Lower leg skin (tissue), 4 donors: ENCODE measurements at places on chromosomes 12 and 14. TPM values are rescaled to one million over a fixed set of nuclear protein-coding genes. Genes with fewer than 3 reads are reported as not detected.

A2M gene
- 61.7 TPM for total RNA-seq

TMTC2 gene
- 12.9 TPM for total RNA-seq

LMO3 gene
- total RNA-seq, result 3.5 TPM

TRMT61A gene
- total RNA-seq, result 9.2 TPM

ETFBKMT gene
- 1.8 TPM for total RNA-seq

ZNF891 gene
- 1.4 TPM for total RNA-seq

DLK1 gene
- total RNA-seq, result not detected

SSPN gene
- 7.7 TPM for total RNA-seq

KRT6C gene
- 11.0 TPM for total RNA-seq

DNA sequence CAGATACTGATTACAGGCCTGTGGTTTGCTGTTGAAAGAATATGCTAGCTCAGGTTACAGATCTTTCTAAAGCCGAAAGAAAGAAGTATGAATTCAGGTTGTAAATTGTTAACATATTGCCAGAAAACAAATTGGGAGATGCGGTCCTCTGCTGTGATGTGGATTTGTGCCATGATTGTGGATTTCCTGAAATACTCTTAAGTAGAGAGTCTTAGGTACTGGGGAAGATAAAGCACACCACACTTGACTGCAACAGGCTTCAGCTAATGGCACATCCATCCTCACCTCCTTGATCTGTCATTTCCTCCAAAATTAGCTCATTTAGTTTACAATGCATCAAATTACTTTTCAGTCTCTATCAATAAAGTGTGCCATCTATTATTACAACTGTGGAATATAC is 279.2 kb downstream of the SYT1 start:
- DNase-seq, result no peak

DNA sequence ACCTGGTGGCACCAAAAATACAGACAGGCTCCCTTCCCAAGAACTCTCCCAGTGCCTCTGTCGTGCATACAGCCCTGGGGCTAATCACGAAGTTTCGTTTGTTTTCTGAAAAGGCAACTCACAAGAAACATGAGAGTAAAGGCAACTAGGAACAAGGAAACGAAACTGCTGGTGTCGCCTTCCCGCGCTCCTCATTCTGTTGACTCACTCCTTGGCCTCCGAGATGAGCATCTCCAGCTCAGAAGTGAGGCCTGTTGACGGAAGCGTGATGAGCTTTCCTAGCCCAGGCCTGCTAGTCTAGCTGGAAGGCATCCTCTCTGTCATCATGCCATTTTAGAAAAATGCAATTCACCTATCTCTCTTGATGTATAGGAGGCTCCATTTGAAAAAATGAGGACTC is 50.5 kb downstream of the TTC9 start:
- no peak for DNase-seq

- DNase-seq, result no peak
Measured at GRCh38 chr12:122133192-122133950, 40.6 kb downstream of the IL31 start.

GRCh38 chr12:95763809-95764253 is 26.7 kb downstream of the NTN4 start:
- DNase-seq, result peak; percentile 53

DNA sequence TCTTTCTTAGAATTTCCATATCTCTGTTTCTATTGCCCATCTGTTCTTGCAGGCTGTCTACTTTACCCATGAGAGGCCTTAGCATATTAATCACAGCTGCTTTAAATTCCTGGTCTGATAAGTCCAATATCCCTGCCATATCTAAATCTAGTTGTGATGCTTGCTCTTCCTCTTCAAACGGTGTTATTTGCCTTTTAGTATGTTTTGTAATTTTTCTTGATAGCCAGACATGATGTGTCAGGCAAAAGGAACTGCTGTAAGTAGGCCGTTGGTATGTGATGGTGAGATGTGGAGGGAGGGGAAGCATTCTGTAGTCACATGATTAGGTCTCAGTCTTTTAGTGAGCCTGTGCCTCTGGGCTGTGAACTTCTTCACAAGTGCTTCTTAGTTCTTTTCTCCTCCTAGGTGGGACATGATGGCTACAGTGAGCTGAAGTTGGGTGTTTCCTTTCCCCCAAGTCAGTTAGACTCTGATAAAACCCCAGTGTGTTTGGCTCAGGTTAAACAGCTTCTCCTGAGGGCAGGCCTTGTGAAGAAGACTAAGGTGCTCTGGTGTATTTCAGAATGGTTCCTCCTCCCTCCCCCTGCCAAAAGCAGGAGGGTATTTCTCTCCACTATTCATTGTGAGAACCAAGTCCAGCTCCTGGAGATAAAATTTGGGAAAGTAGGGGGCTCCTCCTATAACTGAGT is 195.9 kb upstream of the PARP11 start:
- DNase-seq, result peak; percentile 9

DNA sequence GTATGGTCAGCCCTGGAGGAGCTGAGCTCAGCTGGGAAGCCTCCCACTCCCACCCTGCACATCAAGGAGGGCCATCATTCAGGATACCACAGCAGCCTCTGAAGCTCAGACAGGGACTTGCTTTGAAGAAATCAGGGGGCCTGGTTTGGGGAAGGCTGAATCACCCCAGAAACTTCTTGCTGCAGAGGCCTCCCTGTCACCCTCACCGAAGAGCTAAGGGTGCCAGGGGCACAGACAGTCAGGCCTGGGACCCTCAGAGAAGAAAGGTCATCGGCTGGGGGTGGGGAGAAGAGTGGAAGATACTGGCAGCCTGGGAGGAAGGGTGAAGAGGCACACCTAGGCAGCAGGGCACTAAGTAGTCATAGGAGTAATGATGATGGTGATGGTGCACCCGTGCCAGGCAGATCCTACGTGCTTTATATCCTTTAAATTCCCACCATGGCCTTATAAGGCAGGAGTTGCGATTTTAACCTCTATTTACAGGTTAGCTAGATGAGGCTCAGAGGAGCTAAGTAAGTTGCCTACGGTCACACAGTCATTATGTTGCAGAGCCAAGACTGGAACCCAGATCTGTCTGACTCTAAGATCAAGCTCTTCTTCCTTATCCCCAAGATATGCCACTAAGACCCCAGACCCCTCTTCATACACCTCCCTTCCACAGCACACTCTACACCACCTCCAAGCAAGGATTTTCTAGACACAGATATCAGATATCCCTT is 28.5 kb upstream of the PNMA1 start:
- no peak for DNase-seq

DNA sequence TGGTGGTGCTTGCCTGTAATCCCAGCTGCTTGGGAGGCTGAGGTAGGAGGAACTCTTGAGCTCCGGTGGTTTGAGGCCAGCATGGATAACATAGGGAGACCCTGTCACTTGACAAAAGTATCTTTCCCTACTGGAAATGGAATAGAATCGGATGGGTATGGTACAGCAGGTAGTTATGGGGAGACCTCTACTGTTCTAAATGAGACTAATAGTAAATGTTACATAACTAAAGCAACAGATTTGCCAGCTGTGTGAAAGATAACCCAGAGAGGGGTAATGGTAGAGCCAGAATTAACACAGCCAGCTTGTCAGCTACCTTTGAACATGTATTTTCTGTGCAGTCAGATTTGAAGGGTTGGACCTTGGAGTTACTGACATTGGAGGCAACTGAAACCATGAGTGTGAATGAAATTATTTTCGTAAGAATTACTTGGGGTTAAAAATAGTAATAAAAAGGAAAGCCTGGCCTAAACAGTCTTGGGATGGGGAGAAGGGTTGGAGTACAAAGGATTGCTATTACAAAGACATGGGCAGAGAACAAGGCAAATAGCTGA is 21.7 kb upstream of the NUP107 start:
- no peak for DNase-seq

DNA sequence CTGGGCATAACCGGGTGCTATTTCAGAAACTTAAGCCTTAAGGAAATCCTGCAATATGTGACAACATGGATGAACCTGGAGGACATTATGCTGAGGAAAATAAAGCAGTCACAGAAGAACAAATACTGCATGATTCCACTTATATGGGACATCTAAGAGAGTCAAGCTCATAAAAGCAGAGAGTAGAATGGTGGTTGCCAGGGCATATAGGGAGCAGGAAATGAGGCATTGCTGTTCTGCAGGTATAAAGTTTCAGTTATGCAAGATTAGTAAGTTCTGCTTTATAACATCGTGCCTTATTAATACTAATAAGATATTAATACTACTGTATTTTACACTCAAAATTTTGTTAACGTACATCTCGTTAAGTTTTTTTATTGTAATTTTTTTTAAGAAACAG is 124.2 kb upstream of the ATF1 start:
- DNase-seq, result no peak

DNA sequence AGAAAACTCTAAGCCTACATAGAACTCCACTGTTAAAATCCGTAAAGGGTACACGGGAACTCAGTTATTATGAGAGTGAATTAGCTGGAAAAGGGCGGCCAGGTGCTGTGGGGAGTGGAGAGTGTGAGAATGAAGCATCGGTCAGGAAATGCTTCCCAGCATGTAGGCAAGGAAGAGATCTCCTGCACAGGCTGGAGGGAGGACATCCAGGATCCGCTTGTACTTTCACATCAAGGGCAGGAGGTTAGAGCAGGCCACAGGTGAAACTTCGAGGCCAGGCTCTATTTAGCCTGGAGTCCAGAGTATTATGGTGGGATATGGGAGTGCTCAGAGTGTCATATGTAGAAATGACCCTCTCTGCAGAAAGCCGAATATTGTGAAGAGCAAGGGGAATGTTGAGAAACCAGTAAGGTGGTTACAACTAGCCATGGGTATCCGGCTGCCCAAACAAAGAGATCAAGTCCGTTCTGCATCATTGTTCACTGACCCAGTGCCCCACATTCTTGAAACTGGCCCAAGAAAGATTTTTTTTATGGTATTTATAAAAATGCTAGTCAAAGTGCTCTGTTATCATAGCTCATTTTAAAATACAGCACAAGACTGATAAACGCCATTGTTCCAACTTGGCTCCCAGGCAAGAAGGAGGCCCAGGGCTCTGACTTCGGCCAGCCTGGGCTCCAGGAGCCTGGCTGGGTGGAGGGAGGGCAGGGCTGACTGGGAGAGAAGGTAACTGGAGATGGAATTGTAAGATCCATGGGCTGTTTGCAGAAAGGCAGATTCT is 79.4 kb upstream of the HIF1A start:
- no peak for DNase-seq

DNA sequence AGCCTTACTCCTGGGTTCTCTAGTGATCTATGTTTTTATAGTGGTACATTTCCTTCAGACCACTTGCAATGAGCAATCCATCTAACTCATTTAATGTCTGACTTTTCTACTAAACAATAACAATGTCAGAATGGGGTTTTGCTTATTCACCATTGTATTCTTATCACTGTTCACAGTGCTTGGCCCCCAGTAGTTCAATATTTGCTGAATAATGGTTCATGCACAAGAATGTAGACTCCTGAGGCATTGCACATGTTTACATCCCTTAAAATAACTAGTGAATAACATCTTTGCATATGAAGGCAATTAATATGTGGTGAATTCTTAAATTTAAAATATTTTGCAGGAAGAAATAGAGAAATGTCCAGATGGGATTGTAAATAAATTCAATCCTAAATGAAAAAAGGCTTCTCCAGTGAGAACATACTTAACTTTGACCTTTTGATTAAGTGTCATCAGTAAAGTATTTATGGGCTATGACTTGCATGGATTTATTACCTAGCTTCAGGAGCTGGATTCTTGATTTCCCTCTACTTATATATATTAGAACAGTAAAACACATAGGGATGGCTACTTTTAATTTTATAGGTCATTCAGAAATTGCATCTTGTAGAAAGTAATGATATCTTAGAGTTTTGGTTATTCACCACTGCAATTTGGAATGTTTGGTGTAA is 3.4 kb downstream of the CCER1 start:
- DNase-seq, result no peak

GRCh38 chr12:124380796-124381455 is 86.0 kb downstream of the RFLNA start:
- DNase-seq, result no peak

DNA sequence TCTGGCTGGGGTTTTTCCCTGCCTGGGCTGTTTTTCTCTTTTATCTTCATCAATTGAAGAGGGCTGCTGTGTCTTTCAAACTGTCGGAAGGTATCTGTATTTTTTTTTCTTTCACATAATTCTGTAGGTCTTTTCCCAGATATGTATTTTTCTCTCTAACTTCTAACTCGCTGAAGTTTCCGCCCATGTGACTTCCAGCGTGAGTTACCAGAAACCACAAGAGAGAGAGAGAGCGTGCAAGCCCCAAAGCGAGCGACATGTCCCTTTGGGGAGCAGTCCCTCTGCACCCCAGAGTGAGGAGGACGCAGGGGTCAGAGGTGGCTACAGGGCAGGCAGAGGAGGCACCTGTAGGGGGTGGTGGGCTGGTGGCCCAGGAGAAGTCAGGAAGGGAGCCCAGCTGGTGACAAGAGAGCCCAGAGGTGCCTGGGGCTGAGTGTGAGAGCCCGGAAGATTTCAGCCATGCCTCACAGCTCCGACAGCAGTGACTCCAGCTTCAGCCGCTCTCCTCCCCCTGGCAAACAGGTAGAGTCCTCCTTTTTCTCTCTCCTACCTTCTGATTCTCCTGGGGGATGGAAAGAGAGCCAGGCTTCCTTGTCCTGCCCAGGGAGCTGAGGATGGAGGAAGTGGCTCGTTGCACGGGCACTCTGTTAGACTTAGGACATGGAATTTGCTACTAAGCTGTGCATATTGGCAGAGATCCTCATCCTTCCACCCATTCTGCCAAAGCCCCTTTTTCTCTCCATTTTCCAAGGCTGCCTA is at the start of gene BATF:
Gene BATF (plus strand): TSS at position 246 of the 759 bp plus-strand sequence. CDS start 214 bp downstream, at position 460.
- peak; percentile 56 for DNase-seq

- DNase-seq, result no peak
Measured at GRCh38 chr12:26135010-26135420, 10.2 kb upstream of the BHLHE41 start.

DNA sequence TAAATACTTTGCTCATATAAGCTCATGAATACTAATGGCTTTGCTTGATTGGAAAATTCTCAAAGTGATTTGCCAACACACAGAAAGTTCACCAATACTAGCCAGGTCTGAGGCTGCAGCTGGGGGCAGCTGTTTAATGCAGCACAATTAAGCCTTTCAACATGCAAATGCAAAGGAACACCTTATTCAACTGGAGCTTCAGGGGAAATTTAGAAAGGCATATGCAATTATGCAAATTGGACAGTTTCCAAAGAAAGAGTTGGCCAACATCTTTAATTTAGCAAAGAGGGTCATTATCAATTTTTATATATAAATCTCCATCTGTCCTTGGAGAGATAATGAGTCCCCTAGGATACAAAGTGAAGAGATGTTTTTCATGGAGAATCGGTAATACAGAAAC is 40.2 kb upstream of the OTOGL start:
- DNase-seq, result no peak

DNA sequence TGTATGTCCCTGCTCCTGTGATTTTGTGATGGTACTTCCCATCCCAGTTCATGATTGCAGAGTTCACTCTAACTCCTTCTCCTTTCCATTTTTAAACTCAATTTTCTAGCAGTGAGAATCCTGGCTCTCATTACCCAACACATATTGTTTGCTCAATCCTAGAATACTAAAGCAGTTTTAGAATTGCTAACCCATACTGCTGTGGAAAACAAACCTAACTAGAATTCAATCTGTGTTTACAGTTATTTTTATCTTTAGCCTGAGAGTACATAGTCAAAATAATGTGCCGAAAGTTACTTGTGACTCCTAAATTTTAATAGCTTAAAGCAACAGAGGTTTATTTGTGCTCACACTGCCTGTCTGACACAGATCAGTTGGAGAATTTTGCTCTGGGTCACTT is 508.0 kb downstream of the AACS start:
- DNase-seq, result no peak

GRCh38 chr14:93054006-93054405 is 61.7 kb downstream of the ITPK1 start:
- DNase-seq, result no peak
